ENCODE measurements at places on chromosomes 5 and 9.

DNA sequence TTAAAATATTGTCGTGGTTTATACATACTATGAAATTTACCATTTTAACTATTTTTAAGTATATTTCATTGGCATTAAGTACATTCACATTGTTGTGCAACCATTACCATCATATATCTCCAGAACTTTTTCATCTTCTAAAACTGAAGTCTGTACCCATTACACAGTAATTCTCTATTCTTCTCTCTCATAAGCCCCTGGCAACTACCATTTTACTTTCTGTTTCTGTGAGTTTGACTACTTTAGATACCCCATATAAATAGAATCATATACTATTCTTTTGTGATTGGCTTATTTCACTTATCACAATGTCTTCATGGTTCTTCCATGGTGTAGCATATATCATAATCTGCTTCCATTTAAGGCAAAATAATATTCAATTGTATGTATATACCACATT, 30.3 kb downstream of the NDUFS4 start:
- no peak for DNase-seq

DNA sequence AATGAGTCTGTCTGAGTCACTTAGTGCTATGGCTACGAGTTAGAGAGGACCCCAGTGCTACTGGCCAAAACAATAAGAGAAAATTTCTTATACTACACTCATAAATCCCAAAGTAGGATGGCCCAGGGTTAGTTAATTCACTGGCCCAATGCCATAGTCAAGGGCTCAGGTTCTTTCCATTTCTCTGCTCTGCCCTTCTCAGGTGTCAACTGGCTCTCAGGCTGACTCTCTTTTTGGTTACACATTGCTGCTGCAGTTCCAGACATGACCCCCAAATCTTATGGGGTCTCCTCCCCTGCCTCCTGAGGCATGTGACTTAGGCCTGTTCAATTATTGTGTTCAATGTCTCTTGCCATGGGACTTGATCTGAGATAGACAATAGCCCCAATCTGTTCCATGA, 70.4 kb downstream of the ARHGEF37 start:
- DNase-seq = no peak

GRCh38 chr5:96146675-96147074, 185.0 kb upstream of the ELL2 start:
- DNase-seq = no peak

- peak; percentile 88 for DNase-seq
These were observed at the start of gene ARRDC1 for GRCh38 chr9:137605121-137606004. Gene ARRDC1 (plus strand): TSS chr9:137605686. CDS start chr9:137605718, 32 bp downstream.

DNA sequence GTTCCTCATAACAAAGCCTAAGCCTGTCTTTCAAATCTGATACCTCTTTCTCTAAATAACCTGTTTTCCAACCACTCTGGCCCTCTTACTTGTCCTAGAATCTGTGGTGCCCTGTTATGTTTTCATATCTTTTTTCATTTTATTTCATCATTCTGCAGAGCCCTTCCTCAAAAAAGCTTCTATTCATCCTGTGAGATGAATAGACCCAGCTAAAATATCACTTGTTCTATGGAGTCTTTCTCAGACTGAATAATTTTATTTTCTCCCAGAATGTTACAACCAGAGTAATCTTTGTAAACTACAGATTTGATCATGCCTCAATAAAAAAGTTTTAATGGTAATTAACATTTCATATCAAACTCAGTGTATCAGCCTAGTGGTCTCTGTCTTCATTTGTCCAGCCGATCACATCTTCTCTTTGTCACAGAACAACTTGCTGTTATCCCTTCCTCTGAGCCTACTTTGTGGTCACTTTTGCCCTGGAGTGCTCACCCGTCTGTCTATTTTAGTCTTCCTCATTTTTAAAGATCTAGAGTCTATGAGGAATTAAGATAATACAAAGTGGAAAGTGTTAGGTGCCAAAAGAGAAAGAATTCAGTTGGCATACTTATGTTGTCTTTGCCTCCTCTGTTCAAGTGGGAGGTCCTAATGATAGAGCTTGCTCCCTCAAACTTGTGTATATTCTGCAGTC, 77.8 kb downstream of the ZCCHC7 start:
- no peak for DNase-seq

GRCh38 chr9:131747352-131747751, 7.5 kb upstream of the RAPGEF1 start:
- DNase-seq = no peak

DNA sequence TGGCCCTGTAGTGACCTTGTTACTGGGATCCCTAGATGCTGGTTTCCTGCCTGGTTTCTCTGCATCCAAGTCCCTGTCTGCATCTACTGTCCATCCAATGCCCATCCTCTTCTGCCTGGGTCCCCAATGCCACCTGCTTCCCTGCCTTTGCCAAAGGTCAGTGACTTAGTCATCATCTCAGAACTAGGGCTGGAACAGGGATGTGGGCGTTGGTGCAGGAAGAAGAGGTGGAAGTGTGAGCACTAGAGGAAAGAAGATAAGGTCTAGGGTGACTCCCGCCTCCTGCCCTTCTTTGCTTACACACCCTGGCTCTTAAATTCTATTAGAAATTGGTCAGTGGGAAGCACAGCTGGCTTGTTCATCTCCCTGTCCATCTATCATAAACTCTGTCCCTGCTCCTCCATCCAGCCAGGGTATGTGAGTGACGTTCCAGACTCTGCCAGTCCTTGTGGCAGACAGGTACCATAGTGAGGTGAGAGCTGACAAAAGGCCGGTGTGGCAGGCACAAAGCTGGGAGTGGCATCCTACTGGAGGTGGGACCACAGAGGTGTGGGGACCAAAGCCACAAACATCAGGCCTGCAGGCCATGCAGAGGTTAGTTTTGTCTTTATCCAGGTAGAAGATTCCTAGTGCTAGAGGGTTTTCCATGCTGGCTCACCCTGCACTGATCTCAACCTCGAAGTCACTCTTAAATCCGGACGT, 9.2 kb downstream of the PTPN3 start:
- DNase-seq = no peak

DNA sequence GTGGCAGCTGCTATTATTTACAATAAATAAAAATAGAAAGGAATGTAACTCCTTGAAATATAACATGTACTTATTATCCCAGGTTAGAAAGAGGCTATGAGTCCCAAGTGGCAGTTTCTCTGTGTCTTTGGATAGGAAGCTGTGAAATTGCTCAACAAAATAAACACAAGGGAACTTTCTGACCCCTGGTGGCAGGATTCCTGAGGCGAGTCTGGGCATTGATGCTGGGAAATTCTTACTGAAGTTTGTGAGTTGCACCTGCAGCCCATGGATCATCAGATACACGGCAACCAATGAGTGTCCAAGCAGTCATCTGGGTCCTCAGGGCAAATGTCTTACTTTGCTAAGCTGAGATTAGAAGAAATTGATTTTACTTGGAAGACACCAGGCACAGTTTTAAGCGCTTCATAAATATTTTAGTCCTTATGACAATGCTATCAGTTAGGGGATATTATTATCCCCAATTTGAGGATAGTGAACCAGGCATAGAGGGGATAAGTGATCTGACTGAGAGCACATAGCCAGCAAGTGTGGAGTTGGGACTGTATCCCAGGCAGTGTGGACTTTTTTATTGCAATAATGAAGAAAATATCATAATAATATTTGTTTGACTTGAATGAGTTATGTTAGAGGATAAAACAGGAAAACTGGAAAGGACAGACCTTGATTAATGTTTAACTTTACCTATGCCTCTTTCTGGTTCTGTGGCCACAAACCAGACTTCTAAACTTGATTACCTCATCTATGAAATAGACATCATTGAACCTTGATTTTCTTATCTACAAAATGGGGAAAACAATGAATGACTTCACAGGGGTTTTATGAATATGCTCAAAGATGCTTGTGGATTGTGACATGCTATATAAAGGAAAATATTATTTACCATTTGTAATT, 265.5 kb upstream of the ADAMTSL1 start:
- no peak for DNase-seq

DNA sequence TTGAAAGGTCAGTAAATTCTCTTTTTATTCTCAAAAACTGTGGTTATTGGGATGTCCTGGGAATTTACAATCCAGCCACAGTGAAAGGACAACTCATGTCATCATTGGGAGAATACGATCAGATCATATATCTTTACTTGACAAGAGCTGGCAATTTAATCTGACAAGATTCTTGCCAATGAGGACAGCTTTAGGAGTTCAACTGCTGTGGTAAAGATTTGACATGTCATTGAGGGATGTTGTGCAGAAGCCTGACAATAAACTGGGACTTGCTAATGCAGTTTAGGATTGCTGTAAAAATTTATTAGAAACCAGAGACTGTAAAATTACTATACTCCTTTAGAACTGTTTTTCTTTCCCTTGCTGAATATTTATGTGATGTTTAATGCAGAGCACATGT, 1131.0 kb downstream of the MAT2B start:
- no peak for DNase-seq
